Nucleus accumbens (tissue), 56 donors: ENCODE measurements at places on chromosomes 7 and 10.

DNA sequence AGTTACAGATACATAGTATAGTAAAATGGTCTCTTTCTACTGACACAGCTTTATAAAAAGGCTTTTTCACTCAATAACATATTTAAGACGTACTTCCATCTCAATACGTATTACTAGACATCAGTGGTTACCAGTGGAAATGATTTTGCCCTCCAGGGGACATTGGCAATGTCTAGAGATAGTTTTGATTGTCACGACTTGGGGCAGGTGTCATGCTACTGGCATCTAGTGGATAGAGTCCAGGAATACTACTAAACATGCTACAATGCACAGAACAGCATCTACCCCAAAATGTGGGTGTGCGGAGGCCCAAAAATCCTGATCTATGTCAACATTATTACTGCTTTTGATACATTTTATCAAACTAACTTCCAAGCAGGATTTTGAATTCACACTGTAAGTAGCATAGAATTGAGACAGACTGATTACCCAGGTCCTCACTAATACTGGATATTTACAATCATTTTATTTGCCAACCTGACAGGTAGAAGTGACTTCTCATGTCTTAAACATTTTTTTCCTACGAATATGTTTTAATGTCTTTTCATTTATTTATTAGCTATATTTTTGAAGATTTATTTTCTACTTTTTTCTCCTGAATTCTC lies 53.8 kb downstream of the HGF start:
- DNase-seq = no peak

DNA sequence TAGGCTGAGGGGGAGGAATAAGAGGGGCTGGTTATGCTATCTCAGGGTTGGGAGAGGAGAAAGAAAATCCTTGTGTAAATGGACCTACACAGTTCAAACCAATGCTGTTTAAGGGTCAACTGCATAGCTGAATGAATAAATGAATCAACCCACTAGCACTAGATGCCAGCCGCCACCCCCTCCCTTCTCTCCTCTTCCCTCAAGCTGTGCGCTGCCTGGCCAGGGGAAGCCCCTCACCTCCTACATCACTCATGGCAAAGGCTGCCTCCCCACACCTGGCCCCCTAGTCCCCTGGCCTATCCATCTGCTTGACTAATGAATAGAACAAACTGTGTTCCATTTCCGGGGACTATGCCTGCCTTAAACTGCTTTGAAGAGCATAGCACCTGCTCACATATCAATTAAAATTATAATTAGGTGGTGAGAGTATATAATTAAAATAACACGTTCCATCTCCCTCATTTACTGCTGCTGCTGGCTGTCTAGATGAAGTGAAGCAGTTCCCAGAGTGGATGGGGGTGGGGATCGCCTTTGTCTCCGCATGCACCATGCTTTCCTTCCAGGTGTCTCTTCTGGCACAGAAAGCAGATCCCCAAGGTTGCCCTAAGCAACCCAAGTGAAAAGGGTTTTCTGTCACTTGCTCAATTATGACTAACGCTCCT lies 32.6 kb downstream of the GRID1 start:
- DNase-seq = peak; percentile 32

DNA sequence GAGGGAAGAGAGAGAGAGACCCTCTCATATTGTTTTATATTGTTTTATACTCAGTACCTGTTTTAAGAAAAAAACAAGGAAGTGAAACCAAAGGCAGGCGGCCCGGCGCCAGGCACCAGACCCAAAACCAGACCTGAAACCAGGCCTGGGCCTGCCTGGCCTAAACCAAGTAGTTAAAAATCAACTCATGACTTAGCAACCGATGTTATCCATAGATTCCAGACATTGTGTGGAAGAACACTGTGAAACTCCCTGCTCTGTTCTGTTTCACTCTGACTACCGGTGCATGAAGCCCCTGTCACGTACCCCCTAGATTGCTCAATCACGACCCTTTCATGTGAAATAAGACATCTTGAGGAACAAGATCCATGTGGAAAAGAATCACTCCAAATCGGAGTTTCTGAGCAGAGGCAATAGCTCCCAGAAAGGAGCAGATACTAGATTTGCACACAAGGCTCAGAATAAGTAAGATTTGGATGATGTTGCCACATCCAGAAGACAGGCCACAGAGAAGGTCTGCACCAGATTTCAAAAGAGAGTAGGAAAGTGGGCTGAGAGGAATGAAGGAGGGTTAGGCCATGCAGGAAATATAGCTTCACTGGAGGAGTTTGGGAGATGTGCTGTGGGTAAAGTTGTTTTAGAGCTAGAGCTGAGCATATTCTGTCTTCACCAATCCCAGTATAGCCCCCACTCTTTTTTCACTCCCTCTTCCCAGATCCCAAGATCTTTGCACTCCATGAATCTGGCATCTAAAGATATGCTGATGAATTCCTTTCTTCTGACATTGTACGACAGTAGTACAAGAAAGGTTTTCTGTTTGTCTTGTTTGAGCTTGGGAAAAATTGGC lies 8.8 kb upstream of the ZNF248 start:
- DNase-seq = no peak

DNA sequence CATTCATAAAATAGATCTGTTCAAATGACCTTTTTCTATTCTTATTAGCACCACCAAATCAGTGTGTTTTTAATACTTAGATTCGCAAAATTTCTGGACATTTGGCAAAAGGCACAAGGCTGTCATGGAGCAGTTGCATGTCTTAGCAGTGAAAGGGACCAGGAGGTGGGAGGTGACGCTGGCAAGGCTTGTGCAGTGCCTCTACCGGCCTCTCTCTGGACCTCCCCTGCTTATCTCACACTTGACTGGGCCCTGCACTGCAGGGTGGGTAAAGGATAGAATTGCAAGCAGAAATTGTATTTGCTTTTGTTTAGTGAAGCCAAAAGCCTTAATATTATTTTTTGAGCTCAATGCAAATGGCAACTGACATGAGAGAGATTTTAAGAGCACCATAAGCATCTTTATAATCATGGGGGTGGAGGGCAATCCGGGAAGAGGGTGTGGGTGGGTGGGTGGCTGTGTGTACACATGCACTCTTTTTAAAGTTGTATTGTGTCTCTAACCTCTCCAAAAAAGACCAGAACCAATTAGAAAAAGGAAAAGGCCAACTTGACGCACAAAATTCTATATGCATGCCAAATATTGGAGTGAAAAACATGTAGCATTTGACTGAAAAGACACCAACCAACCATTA lies 106.3 kb downstream of the WNT2 start:
- no peak for DNase-seq

DNA sequence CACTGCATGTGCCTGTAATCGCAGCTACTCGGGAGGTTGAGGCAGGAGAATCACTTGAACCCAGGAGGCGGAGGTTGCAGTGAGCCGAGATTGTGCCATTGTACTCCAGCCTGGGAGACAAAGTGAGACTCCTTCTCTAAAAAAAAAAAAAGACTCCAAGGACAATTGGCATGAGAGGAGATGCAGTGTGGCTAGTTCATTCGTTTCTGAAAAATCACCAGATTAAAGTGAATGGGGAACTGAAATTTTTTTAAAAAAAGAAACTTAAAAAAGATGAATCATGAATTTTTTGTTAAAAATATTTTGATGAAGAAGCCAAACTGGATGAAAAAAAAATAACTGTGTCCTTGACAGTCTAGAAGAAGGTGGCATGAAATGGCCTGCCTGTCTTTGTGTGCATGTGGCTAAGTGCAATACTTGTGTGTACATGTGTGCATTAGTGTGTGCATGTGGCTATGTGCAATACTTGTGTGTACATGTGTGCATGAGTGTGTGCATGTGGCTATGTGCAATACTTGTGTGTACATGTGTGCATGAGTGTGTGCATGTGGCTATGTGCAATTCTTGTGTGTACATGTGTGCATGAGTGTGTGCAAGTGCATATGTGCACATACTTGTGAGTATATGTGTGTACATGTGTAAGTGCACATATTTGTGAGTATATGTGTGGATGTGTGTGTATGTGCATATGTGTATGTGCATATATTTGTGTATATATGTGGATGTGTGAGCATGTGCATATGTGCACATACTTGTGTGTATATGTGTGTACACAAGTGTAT lies 391.7 kb upstream of the KLF6 start:
- DNase-seq = no peak

DNA sequence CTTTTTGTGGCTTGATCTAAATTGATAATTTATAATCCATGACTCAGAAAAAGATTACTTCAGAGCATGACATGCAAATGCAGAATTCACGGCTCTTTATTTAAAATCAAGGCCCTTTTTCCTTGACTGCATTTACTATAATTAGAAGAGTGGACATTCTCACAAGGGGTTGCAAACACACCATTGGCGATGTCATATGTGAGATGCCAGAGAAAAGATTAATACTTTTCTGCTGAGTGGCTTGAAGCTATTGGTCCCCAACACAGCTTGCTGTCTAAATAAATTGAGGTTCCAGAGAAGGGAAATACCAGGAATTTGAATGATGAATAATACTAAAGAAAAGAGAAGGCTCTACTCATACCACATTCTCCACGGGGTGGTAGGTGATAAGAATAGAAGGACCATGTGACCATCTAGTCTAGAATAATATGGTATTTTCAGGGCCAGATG lies 78.7 kb upstream of the ARID5B start:
- no peak for DNase-seq

DNA sequence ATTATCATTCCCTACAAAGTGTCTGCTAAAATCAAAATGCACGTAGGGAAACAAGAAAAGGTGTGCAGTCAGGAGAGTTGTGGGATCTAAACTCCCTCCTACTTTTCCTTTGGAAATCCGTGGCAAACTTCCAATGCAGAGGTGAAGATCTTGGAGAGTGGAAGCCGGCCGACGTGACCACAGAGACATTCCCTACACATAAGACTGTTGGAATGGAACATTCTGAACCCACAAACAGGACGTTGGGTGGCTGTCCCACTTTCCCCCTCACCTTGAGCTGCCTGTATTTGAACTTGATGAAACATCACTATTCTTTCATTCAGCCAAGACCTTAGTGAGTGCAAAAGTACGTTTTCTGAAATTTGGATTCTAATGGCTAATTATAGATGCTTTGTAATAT lies 65.9 kb downstream of the PRKCQ start:
- no peak for DNase-seq

DNA sequence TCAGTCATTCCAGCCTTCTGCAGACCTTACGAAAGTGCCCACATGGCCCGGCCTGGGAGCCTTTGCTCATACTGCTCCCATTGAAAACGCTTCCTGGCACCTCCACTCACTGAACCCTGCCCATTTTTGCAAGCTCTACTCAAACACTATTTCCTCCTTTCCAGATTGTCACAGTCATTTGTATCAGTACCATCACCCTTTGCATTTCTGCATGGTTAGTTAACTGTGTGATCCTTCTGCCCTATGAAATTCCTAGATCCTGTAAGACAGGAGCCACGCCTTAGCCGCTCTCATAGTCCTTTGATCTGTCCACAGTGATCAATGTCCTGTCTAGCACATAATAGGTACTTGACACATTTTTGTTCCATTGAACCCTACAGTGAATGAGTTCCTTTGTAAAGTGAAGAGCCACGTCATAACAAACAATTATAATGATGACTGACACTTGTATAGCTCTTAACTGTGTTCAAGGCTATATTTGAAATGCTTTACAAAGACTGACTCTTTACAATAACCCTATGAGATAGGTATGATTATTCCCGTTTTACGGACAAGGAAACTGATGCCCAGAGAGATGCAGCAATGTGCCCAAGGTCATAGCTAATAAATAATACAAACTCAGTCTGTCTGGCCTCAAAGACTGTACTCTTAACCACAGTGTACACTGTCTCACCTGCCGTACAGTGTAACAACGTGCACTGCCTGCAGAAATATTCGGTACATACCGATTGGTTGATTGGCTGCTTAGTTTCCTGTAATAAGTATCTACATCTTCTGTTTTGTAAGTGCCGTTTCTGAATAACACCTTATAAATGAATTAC lies 16.6 kb upstream of the ITIH2 start:
- DNase-seq = no peak

GRCh38 chr7:148882841-148883265 lies 1.2 kb downstream of the EZH2 start:
- no peak for DNase-seq

- no peak for DNase-seq
Measured at GRCh38 chr7:340200-340937, 50.4 kb downstream of the FOXL3 start.

- no peak for DNase-seq
Measured at GRCh38 chr10:35979116-35979515, 337.0 kb upstream of the FZD8 start.

DNA sequence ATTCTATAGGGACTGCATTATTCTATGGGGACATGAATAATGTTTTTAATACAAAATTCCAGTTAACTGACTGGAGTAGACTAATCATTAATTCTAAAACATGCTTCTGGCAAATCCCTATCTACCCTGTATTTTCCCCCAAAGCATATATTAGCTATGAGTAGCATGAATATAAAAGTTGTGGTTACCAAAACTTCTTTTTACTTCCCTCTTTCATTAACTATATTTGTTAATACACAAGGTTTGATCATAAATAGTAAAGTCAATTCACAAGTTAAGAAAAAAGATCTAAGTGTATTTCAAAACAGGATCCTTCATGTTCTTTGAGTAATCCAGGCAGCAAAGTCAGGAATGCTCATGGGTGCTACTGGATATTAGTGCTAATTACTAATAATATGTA lies 2.9 kb upstream of the RALA start:
- DNase-seq = no peak

DNA sequence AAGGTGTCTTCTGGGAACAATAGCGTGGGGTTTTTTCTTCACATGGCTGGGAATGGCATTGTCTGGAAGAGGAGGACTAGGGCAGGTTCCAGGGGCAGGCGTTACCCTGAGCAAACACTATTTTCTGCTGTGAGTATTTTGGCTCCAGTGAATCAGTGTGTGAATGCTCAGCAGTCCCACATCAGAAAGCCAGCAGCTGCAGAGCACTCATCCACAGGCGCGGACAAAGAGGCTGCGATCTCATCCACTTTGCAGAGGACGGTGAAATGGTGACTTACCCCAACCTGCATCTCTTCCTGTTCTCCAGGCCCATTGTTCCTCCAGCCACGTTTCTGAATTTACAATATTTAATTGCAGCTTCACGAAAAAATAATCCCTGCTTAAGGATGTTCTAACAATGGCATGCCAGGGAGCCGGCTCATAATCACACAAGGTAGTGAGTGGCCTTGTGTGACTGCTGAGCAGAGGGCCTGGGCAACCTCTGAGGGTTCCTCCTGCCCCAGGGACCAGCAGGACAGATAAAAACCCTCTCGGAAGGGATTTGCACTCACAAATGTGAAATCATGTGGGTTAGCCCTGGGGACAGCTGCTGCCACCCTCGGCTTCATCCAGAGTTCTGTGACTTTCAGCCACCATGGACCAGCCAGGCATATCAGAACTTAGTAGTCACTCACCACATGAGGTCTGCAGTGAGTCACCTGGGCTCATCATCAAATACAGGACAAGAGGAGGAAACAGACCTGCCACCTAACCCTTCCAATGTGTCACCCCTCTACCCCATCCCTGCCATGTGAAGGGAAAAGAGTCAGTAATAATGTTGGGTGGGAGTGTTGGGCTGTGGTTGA lies 65.0 kb upstream of the EN2 start:
- no peak for DNase-seq

GRCh38 chr10:23341004-23341403 lies 3.6 kb downstream of the C10orf67 start:
- no peak for DNase-seq

GRCh38 chr10:77501846-77502261 lies 135.8 kb downstream of the KCNMA1 start:
- no peak for DNase-seq
